ENCODE measurements at places on chromosomes 7 and 10. TPM values are rescaled to one million over a fixed set of nuclear protein-coding genes. Genes with fewer than 3 reads are reported as not detected.

The FAM221A gene
- total RNA-seq: 2.0 TPM

The ABCC2 gene
- total RNA-seq: 0.58 TPM

The RNF32 gene
- total RNA-seq: 3.3 TPM

The ANLN gene
- total RNA-seq: 1.4 TPM

The MORN4 gene
- 25.2 TPM for total RNA-seq

The NUTM2D gene
- total RNA-seq: 8.5 TPM

The LOXL4 gene
- total RNA-seq: 0.60 TPM

The SPDYE11 gene
- 0.46 TPM for total RNA-seq

The WIPF3 gene
- total RNA-seq: 3.2 TPM

The BTAF1 gene
- total RNA-seq: 33.5 TPM

The CRYGN gene
- 1.3 TPM for total RNA-seq

The NPY4R2 gene
- total RNA-seq: 0.29 TPM

The TRPV5 gene
- not detected for total RNA-seq

The NUTM2A gene
- 4.8 TPM for total RNA-seq

The DNA2 gene
- total RNA-seq: 3.6 TPM

The OPN1SW gene
- total RNA-seq: 0.78 TPM

The EIF3A gene
- 176 TPM for total RNA-seq

The PTER gene
- 3.2 TPM for total RNA-seq

The MYH16 gene
- 0.05 TPM for total RNA-seq

The FXYD4 gene
- total RNA-seq: not detected

The HERPUD2 gene
- 16.7 TPM for total RNA-seq

The NEUROG3 gene
- total RNA-seq: 0.13 TPM

The DRGX gene
- not detected for total RNA-seq

The FAM53B gene
- 14.5 TPM for total RNA-seq

The LIPN gene
- total RNA-seq: not detected

The WNT2 gene
- 0.54 TPM for total RNA-seq

The SGMS1 gene
- total RNA-seq: 14.3 TPM

The HTRA1 gene
- 7.7 TPM for total RNA-seq

The HOGA1 gene
- 2.5 TPM for total RNA-seq

The STYXL1 gene
- 54.2 TPM for total RNA-seq

The DNAJC12 gene
- total RNA-seq: 41.8 TPM

The GRM3 gene
- total RNA-seq: 3.4 TPM

The CLCN1 gene
- total RNA-seq: 0.19 TPM

The GPR158 gene
- total RNA-seq: 1.7 TPM

The CALML3 gene
- total RNA-seq: 0.41 TPM

The OR2A1 gene
- 0.36 TPM for total RNA-seq

The CFAP69 gene
- 10.7 TPM for total RNA-seq

The CREB5 gene
- total RNA-seq: 14.1 TPM

The GCK gene
- 2.3 TPM for total RNA-seq

The ZNF92 gene
- total RNA-seq: 8.8 TPM

The TMEM26 gene
- total RNA-seq: 0.67 TPM

The EPO gene
- not detected for total RNA-seq
